ENCODE measurements at places on chromosomes 4 and X.
A peak's percentile ranks its signal among the peaks of the same experiment; 100 is the strongest.

DNA sequence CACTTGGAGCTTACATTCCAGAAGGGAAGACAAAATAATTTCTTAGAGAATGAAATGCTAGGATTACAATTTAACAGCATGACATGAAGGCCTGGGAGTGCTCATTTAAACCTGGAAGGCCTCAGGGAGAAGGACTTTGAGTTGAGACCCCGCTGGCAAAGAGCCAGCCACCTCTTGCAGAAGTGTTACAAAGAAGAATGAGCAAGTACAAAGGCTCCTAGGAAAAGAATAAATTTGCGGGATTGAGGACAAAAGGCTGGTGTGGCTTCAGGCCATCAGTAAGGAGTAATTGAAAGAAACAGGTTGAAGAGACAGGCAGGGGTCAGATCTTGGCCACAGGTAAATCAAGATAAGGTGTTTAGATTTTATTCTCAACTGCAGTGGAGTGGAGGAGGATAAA, 3.1 kb upstream of the ELOVL6 start:
- DNase-seq, result no peak

GRCh38 chrX:46380148-46380752, 165.0 kb downstream of the ZNF674 start:
- DNase-seq, result no peak

- no peak for DNase-seq
Measured at GRCh38 chr4:24443200-24443599, 141.2 kb downstream of the DHX15 start.

DNA sequence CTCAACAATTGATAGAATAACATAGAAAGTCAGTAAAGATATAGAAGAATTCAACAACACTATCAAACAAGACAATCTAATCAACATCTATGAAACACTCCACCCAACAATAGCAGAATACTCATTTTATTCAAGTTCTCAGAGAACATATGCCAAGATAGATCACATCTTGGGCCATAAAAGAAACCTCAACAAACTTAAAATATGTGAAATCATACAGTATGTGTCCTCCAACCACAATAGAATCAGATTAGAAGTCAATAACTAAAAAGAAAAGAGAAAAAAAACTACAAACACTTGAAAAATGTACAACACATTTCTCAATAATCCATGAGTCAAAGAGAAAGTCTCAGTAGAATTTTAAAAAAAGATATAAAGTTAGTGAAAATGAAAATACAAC, 78.6 kb upstream of the LDB2 start:
- DNase-seq, result no peak

DNA sequence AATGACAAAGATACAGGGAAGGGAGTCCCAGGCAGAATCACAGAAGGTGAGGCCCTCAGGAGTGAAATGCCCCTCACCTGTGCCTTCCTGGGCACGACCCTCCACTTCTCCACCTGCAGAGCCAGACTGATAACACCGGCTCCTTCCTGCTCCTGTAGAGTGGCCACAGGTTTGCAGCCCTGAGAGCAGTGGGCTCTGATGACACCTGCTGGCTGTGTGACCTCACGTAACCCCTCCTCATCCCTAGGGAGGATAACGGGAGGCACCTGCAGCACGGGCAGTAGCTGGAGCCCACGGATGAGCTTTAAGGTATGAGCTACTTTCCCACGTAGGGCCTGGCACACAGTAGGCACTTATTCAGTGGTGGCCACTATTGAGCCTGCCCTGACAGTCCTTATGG, 25.5 kb upstream of the MAN2B2 start:
- no peak for DNase-seq

- DNase-seq, result no peak
Measured at GRCh38 chrX:111123606-111124179, 27.7 kb downstream of the PAK3 start.

DNA sequence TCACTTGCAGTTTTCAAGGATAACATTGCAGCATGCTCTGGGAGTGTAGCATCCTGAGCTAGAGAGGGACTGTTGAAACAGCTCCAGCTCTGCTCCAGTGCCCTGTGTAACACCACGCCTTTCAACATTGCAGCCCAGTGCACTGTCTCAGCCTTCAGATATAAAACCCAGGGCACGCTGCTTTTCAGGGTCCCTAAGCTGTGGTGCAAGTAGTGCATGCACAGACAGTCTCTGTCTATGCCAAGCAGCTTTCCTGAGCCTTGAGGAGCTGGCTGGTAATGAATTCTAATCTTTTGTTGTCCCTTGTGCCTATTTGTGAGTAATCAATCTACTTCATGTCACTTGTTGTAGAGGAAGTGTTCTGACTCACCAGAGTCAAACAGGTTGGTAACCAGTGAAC, 897.0 kb downstream of the ARAP2 start:
- no peak for DNase-seq

DNA sequence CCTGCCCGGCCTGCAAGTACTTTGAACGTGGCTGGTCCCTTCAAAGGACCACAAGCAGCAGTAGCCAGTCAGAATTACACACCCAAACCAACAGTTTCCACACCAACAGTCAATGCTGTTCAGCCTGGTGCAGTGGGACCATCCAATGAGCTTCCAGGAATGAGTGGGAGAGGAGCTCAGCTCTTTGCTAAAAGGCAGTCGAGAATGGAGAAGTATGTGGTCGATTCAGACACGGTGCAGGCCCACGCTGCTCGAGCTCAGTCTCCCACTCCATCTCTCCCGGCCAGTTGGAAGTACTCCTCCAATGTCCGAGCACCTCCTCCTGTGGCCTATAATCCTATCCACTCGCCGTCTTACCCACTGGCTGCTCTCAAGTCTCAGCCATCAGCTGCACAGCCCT, 104.4 kb upstream of the MYOZ2 start:
- DNase-seq, result no peak

DNA sequence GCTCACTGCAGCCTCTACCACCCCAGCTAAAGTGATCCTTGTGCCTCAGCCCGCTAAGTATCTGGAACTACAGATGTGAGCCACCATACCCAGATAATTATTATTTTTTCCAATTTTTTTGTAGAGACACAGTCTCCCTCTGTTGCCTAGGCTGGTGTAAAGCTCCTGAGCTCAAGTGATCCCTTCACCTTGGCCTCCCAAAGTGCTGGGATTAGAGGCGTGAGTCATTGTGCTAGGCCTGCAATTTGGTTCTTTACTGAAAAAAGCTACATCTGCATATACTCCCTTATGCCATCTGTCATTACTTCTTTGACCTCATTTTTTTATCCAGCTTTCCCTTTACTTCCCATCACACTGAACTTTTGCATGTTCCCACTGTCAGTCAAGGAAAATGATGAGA, 2012.4 kb upstream of the IGFBP7 start:
- DNase-seq, result no peak

- DNase-seq, result no peak
Measured at GRCh38 chr4:1411436-1412375, 5.5 kb upstream of the NKX1-1 start.

GRCh38 chr4:154466336-154466735, 25.3 kb downstream of the DCHS2 start:
- no peak for DNase-seq

DNA sequence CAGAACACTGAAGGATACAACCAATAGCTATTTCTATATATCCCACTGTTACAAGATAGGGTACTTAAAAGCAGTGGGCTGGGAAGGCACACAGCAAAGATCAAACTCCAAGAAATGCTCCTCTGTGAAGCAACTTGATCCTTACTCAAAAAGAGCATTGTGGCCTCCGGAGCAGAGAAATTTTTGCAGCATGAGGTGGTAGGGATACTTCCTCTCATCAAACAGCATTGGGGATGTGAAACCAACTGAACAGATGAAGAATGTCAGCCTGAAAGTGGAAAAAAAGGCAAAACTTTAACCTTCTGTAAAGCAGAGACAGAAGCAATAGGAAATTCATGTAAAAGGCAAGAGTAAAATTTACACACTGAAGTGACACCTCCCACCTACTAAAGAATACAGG, 92.2 kb downstream of the HUWE1 start:
- DNase-seq, result peak; percentile 20

DNA sequence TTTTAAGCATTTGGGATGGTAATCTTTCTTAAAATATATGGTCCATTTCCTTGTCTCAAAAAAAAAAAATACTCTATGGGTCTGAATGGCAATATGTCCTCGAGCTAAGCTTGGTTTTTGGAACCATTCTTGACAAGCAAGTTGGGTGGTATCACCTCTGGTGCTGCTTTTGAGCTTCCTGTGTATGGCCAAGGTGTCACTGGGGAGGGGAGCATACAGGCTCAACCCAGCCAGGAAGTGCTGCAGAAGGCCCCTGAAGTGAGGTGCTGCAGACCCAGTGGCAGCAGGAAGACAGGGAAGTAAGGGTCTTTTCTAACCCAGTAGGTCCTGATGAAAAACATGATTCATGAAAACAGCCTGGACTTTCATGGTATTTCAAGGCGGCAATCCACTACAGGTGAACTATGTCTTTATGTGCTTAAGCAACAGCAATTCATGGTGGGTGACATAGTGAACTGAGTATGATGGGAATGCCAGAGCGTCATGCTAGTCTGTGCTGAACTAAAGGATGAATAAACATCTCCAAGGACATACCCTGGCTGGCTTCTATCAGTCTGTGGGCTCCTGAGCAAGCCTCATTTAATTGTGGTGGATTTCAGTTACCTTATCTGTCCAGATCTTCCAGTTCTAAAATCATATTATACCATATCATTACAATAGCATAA, 15.1 kb downstream of the TRAPPC2 start:
- DNase-seq, result no peak

- DNase-seq, result no peak
Measured at GRCh38 chr4:60452266-60452665, 747.9 kb upstream of the ADGRL3 start.

DNA sequence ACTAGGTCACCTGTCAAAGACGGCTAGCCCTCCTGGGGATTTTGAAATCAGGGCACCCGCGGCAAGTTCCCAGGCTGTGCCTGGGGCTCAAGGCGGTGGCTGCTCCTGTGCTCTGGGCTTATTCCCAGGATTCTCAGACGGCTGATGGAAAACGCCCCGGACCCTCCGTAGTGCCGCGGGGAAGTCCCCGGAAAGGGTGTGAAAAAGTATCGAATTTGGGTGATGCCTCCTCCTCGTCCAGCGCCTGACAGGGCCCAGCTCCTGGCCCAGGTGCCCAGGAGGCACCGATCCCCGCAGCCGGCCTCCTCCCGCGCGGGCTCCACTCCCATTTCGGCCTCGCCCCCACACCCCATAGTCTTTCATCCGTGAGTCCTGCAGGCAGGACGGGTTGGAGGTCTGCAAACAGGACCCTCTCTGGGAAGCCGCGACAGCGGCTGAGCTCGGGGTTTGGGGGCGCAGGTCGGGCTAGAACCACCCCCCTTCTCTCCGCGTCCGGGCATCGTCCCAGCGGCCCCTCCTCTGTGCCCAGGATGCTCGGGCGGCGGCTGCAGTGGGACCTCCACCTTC, 1.1 kb upstream of the NSG1 start:
- DNase-seq, result no peak

DNA sequence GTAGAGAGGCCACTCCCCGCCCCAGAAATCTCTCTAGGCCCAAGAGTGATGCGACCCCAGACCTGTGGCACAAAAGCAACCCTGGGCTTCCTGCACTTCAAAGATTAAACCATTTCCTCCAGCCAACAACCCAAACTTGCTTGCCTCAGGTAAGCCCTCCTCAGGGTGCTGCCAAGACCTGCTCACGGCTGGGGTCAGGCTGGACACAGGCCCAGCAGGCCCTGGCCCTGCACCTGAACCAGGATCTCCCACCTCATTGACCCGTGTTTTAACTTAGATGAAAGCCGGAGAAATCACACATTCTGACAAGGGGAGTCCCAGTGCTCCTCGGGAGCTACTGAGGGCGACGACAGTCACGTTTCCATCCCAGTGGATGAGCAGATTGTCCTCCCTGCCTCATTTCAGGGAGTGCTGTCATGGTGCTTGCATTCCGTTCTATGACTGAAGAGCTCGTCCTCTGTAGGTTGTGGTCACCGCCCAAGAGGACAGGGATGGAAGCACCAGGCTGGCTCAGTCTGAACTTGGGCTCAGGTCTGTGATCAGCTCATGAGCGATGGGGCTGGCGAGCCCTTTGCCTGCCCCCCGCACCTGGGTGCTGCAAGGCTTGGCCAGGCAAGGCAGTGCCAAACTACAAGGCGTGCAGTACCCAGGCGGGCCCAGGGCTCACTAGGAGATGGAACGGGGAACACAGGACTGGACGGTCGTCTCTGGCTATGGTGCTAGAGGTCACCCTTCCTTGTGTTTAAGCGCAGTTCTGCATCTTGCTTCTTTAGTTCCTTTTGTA, 25.9 kb downstream of the WDR1 start:
- no peak for DNase-seq

GRCh38 chr4:53012738-53013137, 150.6 kb downstream of the RASL11B start:
- DNase-seq, result no peak

- DNase-seq, result no peak
Measured at GRCh38 chr4:55795341-55795740, 24.2 kb upstream of the EXOC1L start.

GRCh38 chrX:22389556-22390179, 117.0 kb downstream of the CBLL2 start:
- DNase-seq, result peak; percentile 30

- no peak for DNase-seq
Measured at GRCh38 chr4:40875507-40876150, 125.9 kb downstream of the NSUN7 start.

DNA sequence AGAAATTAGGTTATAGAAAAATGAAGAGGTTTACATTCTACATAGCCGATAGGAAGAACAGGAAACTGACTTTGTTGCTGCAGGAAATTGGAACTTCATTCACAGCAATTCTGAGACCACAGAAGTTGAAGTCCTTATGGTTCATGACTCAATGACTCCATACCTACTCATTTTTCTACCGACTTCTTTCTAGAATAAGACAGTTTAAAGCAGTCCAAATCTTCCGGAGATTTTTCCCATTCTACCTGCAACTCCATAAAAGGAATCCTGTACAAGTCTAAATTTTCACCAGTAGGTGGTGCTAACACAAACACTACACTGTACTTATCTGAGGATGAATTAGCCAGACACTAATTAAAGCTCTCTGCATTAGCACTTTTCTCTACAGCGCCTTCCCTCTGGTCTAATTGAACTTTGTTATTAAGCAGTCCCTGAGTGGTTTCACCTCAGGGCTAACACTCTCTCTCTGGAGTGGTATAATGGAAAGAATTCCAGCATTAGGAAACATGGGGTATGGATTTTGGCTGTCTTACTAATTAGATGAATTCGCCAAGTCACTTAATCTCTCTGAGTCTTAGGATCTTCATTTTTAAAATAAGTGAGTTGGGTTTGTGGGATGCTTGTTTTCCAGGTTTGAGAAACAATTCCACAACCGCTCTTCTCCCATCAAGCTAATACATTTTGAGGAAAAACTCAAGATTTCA, 167.9 kb downstream of the SMIM20 start:
- DNase-seq, result no peak

All from AG04450 (cell line).